Activated CD8-positive, alpha-beta memory T cell treated with anti-CD3 and anti-CD28 coated beads for 4 hours (primary cell): ENCODE measurements at places on chromosomes 16 and 17.

GRCh38 chr16:14284930-14285512, 213.9 kb downstream of the MRTFB start:
- no peak for DNase-seq

DNA sequence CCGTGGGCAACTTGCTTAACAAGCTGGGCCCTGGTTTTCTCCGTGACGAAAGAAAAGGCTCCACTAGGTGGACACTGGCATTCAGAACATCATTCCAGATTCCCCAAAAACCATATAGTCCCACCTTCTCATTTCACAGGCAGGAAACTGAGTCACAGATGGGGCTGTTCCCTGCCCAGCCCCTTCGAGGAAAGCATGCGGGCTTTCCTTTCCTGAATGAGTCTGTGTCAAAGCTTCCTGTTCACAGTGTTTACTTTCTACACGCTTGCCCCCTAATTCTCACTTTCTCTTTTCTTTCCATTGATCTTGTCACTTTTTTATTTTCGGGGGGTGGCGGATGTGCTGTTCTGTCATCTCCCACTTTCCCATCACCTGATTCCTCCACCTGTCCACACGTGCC, 10.3 kb upstream of the LGALS9 start:
- no peak for DNase-seq

DNA sequence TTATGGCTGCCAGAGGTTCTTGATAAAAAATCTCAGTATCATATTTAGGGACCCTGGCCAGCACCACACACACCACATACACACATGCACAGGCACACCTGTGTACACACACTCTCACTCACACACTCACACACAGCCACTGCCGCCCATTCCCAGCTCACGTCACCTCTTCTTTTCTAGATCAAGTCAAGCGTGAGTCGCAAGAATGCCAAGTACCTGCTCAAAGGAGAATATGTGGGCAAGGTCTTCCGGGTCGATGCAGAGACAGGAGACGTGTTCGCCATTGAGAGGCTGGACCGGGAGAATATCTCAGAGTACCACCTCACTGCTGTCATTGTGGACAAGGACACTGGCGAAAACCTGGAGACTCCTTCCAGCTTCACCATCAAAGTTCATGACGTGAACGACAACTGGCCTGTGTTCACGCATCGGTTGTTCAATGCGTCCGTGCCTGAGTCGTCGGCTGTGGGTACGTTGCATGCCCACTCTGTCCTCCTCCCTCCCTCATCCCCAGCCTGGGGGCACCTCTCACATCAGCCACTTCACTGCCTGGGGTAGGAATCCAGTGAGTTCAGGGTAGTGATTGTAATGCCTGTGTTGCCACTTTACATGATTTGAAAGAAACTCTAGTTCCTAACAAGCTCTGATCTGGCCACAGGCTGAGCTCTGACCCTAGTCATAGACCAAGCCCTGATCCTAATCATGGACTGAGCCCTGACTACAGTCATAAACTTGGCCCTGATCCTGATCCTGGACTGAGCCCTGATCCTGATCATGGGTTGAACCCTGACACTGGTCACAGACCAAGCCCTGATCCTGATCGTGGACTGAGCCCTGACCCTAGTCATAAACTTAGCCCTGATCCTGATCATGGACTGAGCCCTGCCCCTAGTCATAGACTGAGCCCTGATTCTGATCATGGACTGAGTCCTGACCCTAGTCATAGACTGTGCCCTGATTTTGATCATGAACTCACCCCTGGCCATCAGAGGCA, 20.4 kb downstream of the CDH5 start:
- no peak for DNase-seq

DNA sequence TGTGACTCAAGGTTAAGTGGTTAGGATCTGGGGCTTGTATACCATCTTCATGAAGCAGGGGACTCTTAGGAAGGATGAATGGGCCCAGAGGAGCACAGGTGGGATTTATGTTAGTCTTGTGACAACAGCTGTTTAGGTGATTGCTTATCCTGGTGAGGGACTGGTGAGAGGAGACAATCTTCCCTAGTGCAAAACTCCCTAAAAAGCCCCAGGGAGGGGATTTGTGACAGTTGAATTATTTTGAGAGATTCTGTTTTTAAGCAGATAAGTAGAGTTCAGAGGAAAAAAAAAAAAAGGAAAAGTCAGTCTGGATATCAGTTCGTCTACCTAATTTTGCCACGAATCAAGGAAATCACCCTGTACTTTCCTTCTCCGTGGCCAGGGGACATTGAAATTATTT, 35.1 kb upstream of the SEC14L1 start:
- no peak for DNase-seq

GRCh38 chr17:76556765-76557367, 17.0 kb downstream of the PRCD start:
- no peak for DNase-seq

DNA sequence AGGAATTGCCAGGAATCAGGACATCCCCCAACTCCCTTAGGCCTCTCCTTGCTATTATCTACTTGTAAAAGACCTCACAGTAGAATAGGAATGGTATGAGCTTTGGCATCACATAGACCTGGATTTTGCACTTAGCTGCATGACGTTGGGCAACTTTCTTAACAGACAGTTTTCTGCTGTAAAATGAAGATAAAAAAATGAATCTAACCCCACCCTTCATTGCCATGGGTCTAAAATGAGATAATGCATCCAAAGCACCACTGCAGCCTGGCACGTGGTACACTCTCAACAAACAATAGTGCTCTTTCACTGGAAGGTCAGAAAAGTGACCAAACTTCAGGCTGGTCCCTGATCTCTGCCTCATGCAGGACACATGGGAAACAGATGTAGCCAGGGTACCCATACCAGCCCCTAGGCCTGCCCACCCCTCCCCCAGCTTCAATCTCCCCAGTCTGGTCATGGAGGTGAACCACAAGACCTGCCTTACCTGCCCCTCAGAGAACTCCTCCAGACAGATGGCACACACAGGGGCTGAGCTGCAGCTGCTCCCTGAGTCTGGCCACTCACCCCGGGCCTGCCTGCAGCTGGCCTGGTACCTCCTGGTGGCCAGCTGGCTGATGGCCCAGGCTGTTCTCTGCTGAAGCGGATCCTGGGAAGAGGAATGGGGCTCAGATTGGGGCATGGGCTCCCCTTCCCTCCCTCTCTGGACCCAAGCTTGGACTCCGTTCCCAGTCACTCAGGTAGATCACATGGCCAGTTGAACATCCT, 8.5 kb upstream of the SUPT4H1 start:
- DNase-seq = no peak

DNA sequence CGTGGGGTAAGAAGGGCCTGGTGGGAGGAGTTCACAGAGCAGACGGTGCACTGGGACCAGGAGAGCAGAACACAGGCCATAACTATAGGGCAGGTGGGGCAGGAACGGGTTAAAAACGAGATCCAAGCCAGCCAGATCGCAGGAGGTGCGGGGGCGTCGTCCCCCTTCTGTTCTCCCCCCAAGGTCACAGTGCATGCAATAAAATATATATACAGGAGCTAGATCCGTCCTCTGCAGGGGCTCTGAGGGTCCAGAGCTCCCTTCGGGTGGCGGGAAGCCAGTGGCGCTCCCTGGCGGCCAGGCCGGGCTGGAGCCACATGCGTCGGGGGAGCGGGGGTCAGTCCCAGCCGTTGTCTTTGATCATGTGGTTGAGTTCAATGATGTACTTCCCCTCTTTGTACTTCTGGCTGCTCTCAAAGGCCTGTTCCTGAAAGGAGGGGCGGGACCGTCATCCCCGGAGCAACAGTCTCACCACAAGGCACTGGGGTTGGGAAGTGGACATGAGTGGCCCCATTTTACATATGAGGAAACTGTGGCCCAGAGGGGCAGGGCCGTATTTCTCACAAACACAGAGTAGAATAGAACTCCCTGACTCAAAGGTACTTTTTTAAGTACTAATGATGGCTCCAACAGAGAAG, 768 bp upstream of the TBX6 start:
- no peak for DNase-seq

DNA sequence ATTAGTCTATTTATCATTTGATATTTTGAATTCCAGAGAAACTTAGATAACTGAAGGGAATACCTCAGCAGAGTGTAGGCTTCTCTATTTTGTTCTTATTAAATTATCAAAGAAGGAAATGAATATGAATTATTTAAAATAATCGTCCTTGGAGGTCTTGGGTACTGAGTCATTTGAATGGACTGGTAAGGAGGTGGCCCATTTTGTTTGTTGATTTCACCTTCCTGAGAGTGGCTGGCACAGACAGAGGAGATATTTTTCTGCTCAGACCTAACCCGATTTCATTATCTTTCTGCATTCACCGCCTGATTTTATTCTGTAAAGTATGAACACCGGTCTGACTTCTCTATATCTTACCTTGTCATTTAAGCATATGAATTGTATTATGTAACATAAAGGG, 88.0 kb downstream of the USP22 start:
- DNase-seq = no peak

DNA sequence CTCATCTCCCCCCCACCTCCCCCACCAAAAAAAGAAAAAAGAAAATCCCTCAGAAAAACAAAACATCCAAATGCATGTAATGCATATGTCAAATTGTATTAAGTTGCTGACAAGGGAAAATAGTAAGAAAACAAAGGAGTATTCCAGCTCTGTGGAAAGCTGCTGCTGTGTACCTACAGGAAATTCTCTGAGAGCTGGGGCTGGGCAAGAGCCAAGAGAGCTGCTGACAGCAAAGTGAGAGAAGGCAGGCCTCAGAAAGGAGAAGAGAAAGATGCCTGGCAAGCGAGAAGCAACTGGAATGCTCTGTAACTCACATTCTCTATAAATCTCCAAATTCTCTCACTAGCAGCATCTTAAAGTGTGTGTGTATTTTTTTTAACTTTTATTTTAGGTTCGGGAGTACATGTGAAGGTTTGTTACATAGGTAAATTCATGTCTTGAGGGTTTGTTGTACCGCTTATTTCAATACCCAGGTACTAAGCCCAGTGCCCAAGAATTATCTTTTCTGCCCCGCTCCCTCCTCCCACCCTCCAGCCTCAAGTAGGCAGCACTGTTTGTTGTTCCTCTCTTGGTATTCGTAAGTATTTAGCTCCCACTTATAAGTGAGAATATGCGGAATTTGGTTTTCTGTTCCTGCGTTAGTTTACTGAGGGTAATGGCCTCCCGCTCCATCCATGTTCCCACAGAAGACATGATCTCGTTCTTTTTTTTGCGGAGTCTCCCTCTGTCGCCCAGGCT, 24.4 kb downstream of the CNTROB start:
- no peak for DNase-seq

GRCh38 chr16:50593410-50594150, 45.4 kb downstream of the NKD1 start:
- DNase-seq = no peak

DNA sequence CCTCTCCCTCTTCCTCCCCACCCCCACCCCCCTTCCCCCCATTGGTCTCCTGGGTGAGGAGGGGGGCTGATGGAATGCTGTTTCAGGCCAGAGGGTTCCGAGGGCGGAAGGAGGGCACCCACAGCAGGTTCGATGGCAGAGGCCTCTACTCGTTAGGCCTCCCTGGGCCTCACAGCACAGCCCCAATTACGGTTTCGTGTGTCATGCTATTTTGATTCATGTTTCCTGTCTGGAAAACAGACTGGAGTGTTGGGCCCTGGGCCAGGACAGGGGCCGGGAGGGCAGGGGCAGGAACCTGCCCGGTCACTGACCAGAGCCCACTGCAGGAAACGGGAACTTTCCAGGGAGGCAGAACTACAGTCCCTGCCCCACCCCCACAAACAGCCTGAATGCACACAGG, 138.2 kb downstream of the C16orf95 start:
- no peak for DNase-seq

GRCh38 chr17:81713556-81714411, 1.7 kb downstream of the SLC25A10 start:
- no peak for DNase-seq

DNA sequence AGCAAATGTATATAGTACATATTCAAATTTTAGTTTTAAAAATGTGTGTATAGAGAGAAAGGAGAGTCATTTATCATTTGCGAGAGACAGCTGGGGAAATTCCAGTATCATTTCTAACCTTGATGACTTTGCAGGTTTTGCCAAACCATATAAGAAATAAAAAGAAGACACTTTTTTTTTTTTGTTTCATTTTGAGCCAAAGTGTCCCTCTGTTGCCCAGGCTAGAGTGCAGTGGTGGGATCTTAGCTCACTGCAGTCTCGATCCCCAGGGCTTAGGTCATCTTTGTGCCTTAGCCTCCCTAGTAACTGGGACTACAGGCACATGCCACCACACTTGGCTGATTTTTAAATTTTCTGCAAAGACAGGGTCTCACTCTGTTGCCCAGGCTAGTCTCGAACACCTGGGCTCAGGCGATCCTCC, 38.4 kb upstream of the VWA3A start:
- no peak for DNase-seq

DNA sequence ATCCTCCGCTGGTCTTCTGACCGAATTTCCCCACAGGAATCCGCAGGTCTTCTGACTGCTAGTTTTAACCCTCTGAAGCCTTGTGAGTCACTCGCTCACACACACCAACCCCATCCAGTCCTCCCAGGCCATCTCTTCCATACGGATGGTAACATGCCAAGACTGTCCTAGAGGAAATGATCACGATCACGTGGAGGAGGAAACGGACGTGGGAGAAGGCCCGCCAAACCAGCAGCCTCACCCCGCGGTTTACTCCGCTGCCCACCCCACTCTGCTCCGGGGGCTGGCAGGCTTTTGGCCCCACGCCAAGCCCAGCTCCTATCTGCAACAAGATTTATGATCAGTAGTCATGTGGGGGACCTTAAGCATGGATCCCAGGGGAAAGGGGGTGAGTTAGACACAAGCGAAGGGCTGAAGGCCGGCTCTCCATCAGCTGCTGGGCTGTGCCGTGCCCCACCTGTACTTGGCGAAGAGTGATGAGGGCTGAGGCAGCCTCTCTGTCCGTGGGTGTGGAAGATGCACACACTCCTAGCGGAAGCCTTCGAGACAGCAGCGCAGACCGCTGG, 1.5 kb upstream of the FAAP100 start:
- DNase-seq = no peak

GRCh38 chr16:25523183-25523582, 168.6 kb upstream of the HS3ST4 start:
- DNase-seq = no peak

DNA sequence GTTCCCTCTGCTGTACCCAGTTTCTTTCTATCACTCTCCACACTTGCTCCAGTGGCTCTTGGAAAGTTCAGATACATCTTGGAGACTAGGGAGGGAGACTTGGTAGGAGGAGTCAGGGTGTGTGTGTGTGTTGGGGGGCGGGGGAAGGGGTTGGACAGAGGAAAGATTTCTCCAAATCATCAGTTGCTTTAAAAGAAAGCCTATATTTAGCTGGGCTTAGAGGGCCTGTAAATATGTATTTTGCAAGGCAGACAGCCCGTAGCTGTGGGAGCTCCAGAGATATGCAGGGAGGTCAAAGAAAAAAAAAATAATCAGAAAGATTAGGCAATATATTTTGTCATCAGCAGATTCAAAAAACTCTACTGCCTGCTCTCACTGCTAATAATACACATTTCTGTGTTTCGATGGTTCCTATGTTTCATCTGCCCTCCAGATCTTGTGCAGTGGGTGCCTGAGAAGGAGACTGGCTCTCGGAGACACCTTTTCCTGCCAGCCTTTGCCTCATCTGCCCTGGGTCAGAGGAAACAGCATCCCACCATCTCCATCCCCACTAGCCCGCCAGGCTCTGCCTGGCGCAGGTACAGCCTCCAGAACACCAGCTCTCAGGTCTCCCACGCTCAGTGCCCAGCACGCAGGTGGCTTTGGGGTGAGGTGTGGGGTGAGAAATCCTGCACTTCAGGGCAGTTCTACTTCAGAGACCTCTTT, 4.8 kb upstream of the PPP1R9B start:
- DNase-seq = no peak

GRCh38 chr16:57405097-57405496, 530 bp downstream of the CCL17 start:
- DNase-seq = no peak
